ENCODE measurements at places on chromosomes 16 and 17.

DNA sequence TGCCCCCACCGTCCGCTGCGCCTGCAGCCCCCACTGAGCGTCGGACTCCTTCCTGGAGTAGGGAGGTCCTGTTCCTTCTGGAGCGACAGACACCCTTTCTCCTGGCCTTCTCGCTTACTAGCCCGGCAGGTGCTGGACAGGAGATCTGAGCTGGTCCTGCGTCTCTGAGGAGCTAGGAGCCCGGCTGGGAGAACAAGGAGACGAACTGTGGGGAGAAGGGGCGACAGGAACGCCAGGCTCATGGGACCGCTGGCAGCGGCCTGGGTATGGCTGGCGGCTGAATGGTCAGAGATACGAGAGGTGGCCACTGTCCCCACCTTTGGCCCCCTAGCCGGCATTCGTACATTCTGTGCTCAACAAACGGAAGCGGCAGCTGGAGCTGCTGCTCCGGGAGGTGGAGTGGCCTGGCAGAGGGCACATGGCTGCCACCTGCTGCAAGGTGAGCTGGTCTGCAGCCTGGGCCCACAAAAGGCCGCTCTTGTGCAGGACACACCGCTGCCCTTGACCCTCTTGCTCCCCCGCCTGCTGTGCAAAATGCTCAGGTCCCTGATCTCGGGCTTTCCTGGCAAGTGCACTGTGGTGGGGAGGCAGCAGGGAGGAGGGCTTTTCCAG is 2066.7 kb downstream of the TP53TG3F start:
- no peaks in the 10 kb centered on the region for H3K4me1 ChIP-seq
- H3K27me3 ChIP-seq = no peaks in the 10 kb centered on the region
- no peak for DNase-seq
- no peak overlapping the region for H3K27ac ChIP-seq
- H3K4me3 ChIP-seq = no peak overlapping the region

GRCh38 chr17:4420692-4421131 is 13.0 kb upstream of the SPNS3 start:
- H3K4me1 ChIP-seq = peaks cover 3% of the 10 kb centered on the region
- DNase-seq = peak; percentile 70
- H3K4me3 ChIP-seq = no peak overlapping the region
- H3K27ac ChIP-seq = no peak overlapping the region

GRCh38 chr17:74442670-74443515 is 11.0 kb downstream of the GPRC5C start:
- peak overlapping the region; percentile 32 for H3K4me3 ChIP-seq
- peak; percentile 87 for DNase-seq
- peak overlapping the region; percentile 97 for H3K27ac ChIP-seq
- no peaks in the 10 kb centered on the region for H3K27me3 ChIP-seq
- peaks cover 25% of the 10 kb centered on the region for H3K4me1 ChIP-seq
- H3K36me3 ChIP-seq = peaks cover 16% of the 10 kb centered on the region

GRCh38 chr17:12737740-12738469 is 51.4 kb upstream of the ARHGAP44 start:
- no peak overlapping the region for H3K4me3 ChIP-seq
- no peak overlapping the region for H3K27ac ChIP-seq
- H3K36me3 ChIP-seq = no peaks in the 10 kb centered on the region
- H3K27me3 ChIP-seq = no peaks in the 10 kb centered on the region
- no peak for DNase-seq

GRCh38 chr17:68694791-68695485 is 93.8 kb upstream of the FAM20A start:
- no peak overlapping the region for H3K27ac ChIP-seq
- peaks cover 10% of the 10 kb centered on the region for H3K4me1 ChIP-seq
- no peak overlapping the region for H3K4me3 ChIP-seq
- no peaks in the 10 kb centered on the region for H3K36me3 ChIP-seq

- no peak for DNase-seq
- no peak overlapping the region for H3K4me3 ChIP-seq
- no peaks in the 10 kb centered on the region for H3K27me3 ChIP-seq
- no peak overlapping the region for H3K27ac ChIP-seq
These were observed 4.1 kb downstream of the RNF167 start for GRCh38 chr17:4944163-4944553.

GRCh38 chr17:81794509-81794908 is 9.4 kb upstream of the GCGR start:
- H3K27ac ChIP-seq = no peak overlapping the region
- no peaks in the 10 kb centered on the region for H3K36me3 ChIP-seq
- no peaks in the 10 kb centered on the region for H3K27me3 ChIP-seq
- H3K4me3 ChIP-seq = no peak overlapping the region
- peaks cover 7% of the 10 kb centered on the region for H3K4me1 ChIP-seq

GRCh38 chr17:35757243-35757642 is 3.4 kb upstream of the C17orf50 start:
- peaks cover 11% of the 10 kb centered on the region for H3K27me3 ChIP-seq
- no peak overlapping the region for H3K4me3 ChIP-seq
- H3K27ac ChIP-seq = no peak overlapping the region
- no peaks in the 10 kb centered on the region for H3K36me3 ChIP-seq
- DNase-seq = no peak

- no peak overlapping the region for H3K27ac ChIP-seq
- no peak overlapping the region for H3K4me3 ChIP-seq
- peaks cover 12% of the 10 kb centered on the region for H3K36me3 ChIP-seq
- H3K4me1 ChIP-seq = no peaks in the 10 kb centered on the region
These were observed 9.4 kb downstream of the CRYBA1 start for GRCh38 chr17:29255926-29256522.

GRCh38 chr17:34220752-34221395 is 34.2 kb upstream of the CCL2 start:
- H3K27ac ChIP-seq = no peak overlapping the region
- peaks cover 4% of the 10 kb centered on the region for H3K27me3 ChIP-seq
- H3K4me1 ChIP-seq = no peaks in the 10 kb centered on the region
- H3K4me3 ChIP-seq = no peak overlapping the region
- no peaks in the 10 kb centered on the region for H3K36me3 ChIP-seq

DNA sequence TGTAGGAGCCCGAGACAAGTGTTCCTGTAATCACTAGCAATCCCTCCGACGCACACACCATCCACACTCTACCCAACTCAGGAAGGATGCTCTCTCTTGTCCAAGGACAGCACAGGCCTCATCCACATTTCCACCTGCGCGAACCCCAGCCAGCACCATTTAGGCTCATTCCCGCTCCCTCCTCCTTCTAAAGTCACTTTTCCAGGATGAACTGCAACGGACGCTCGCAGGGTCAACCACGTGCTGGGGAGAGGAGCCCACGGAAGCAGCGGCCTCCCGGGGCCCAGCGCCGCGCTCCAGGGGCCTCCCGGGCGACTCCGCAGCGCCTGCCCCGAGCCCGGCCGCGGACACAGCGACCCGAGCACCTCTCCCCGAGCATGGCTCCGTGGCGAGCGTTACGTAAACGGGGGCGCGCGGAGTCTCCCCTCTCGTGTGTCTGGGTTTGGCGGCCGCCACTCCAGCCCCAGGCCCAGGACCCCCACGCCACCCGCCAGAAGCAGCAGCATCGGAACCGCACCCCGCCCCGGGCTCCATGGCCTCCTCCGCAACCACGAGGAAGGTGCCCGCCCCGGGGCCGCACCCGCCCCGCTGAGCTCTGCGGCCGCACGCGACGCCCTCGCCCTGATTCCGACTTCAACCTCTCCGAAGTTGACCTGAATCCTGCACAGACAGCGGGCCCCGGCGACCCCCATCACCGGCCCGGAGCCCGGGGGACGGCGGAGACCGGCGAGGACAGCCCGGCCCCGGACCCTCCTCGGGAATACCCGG is 668 bp downstream of the USP36 start:
- peaks cover 28% of the 10 kb centered on the region for H3K36me3 ChIP-seq
- peak overlapping the region; percentile 94 for H3K27ac ChIP-seq
- DNase-seq = no peak
- H3K4me1 ChIP-seq = peaks cover 19% of the 10 kb centered on the region
- peak overlapping the region; percentile 67 for H3K4me3 ChIP-seq

GRCh38 chr17:39996800-39997199 is 16.2 kb downstream of the PSMD3 start:
- H3K36me3 ChIP-seq = peaks cover 57% of the 10 kb centered on the region
- H3K27me3 ChIP-seq = no peaks in the 10 kb centered on the region
- H3K4me3 ChIP-seq = no peak overlapping the region

DNA sequence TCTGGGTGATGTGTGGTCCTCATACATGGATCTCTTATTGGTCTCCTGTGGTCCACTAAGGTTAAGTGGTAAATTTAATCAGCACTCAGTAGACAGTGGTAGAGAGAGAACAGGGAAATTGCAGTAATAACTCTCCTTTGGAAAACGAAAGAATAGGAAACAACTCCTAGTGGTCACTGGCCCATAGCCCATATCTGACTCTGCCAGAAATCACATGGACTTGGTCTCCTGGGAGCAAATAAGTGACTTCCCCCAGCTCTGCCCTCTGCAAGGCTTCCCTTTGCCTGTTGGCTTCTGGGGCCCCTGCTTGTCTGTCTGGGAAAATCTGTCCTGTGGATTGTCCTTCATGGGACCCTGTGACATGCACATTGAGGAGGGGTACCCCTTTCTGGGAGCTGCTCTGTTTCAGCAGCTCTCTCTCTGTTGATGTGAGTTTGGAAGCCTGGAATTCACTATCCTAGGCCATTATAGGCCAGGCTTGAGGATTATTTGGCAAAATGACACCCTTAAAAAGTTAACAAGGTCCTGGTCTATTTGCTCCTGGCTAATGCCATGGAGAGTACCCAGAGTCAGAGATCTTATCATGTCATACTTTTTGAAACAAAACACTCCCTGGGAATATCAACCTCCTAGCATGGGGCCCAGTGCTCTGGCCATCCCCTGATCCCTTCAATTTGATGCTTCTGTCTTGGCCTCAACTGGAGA is 58.0 kb upstream of the HNF1B start:
- no peaks in the 10 kb centered on the region for H3K27me3 ChIP-seq
- peaks cover 2% of the 10 kb centered on the region for H3K4me1 ChIP-seq
- H3K27ac ChIP-seq = no peak overlapping the region
- H3K36me3 ChIP-seq = no peaks in the 10 kb centered on the region

GRCh38 chr16:20317117-20317516 is 10.2 kb downstream of the GP2 start:
- no peaks in the 10 kb centered on the region for H3K4me1 ChIP-seq
- H3K27me3 ChIP-seq = no peaks in the 10 kb centered on the region
- H3K36me3 ChIP-seq = no peaks in the 10 kb centered on the region
- H3K27ac ChIP-seq = no peak overlapping the region
- DNase-seq = no peak

- H3K4me3 ChIP-seq = no peak overlapping the region
- H3K36me3 ChIP-seq = no peaks in the 10 kb centered on the region
- H3K27me3 ChIP-seq = no peaks in the 10 kb centered on the region
- peaks cover 8% of the 10 kb centered on the region for H3K4me1 ChIP-seq
- no peak for DNase-seq
These were observed 28.8 kb upstream of the RMI2 start for GRCh38 chr16:11316331-11317015.

DNA sequence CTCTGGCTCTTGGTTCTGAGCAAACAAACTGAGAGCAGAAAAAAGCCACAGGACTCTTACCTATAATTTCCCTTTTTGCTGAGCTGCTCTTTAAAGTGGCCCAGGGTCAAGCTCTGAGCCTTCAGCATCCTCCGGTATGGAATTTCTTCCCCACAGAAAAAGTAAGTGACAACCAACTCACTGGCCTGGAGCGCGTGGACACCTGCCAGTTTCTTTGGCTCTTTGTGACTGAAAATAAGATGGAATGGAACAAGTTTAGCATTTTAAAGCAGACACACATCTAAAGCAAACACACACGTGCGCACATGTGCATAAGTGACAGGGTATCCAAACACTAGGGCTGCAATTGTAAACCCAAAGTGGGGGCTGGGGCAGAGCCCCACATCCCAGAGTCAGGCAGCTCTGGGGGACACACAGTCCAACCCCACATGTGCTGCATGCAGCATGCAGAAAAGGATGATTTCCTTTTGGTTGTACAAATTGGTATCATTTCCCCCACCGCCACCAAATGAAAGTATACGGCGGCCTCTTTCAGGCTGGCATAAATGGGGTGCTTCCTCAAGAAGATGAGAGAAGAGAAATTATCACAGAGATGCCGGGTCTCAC is 27.5 kb downstream of the AXIN2 start:
- H3K4me1 ChIP-seq = peaks cover 28% of the 10 kb centered on the region
- no peak overlapping the region for H3K4me3 ChIP-seq
- no peak overlapping the region for H3K27ac ChIP-seq
- DNase-seq = no peak
- peaks cover 58% of the 10 kb centered on the region for H3K36me3 ChIP-seq

GRCh38 chr17:73609060-73609459 is 35.2 kb downstream of the SDK2 start:
- DNase-seq = no peak
- H3K36me3 ChIP-seq = no peaks in the 10 kb centered on the region
- H3K4me1 ChIP-seq = no peaks in the 10 kb centered on the region
- no peak overlapping the region for H3K27ac ChIP-seq
- no peak overlapping the region for H3K4me3 ChIP-seq

GRCh38 chr16:73549984-73550631 is 502.2 kb upstream of the ZFHX3 start:
- no peak for DNase-seq
- no peak overlapping the region for H3K4me3 ChIP-seq
- H3K36me3 ChIP-seq = no peaks in the 10 kb centered on the region
- H3K4me1 ChIP-seq = no peaks in the 10 kb centered on the region

GRCh38 chr16:80972611-80973010 is 34.1 kb downstream of the CMC2 start:
- peaks cover 3% of the 10 kb centered on the region for H3K36me3 ChIP-seq
- H3K27me3 ChIP-seq = no peaks in the 10 kb centered on the region
- no peaks in the 10 kb centered on the region for H3K4me1 ChIP-seq

GRCh38 chr17:32515677-32516383 is 29.0 kb downstream of the CDK5R1 start:
- no peaks in the 10 kb centered on the region for H3K27me3 ChIP-seq
- no peaks in the 10 kb centered on the region for H3K36me3 ChIP-seq
- H3K4me1 ChIP-seq = peaks cover 16% of the 10 kb centered on the region
- no peak overlapping the region for H3K4me3 ChIP-seq
- H3K27ac ChIP-seq = no peak overlapping the region

GRCh38 chr16:67594956-67595355 is 32.6 kb downstream of the CTCF start:
- peaks cover 5% of the 10 kb centered on the region for H3K36me3 ChIP-seq
- H3K27ac ChIP-seq = no peak overlapping the region
- no peaks in the 10 kb centered on the region for H3K4me1 ChIP-seq
- DNase-seq = no peak
- no peak overlapping the region for H3K4me3 ChIP-seq

DNA sequence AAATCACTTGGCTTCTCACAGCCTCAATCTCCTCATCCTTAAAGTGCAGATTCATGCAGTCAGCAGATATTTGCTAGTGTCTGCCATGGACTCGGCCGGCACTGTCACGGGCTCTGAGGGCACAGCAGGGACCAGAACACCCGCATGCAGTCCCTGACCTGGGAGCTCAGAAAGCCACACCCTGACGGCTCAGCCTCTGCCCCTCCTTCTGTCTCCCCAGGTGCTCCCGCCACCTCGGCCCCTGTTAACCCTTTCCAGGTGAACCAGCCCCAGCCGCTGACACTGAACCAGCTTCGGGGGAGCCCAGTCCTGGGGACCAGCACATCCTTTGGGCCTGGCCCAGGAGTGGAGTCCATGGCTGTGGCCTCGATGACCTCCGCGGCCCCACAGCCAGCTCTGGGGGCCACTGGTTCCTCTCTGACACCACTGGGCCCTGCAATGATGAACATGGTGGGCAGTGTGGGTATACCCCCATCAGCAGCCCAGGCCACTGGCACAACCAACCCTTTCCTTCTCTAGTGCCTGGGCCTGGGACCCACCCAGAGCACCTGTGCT is 28.7 kb downstream of the B9D1 start:
- peaks cover 25% of the 10 kb centered on the region for H3K4me1 ChIP-seq
- no peak overlapping the region for H3K4me3 ChIP-seq
